ENCODE measurements at places on chromosomes 13 and 19.

GRCh38 chr13:68551701-68552522, 1321.8 kb upstream of the PCDH9 start:
- DNase-seq = no peak

GRCh38 chr13:104773775-104774174, 1707.6 kb upstream of the SLC10A2 start:
- DNase-seq = no peak

DNA sequence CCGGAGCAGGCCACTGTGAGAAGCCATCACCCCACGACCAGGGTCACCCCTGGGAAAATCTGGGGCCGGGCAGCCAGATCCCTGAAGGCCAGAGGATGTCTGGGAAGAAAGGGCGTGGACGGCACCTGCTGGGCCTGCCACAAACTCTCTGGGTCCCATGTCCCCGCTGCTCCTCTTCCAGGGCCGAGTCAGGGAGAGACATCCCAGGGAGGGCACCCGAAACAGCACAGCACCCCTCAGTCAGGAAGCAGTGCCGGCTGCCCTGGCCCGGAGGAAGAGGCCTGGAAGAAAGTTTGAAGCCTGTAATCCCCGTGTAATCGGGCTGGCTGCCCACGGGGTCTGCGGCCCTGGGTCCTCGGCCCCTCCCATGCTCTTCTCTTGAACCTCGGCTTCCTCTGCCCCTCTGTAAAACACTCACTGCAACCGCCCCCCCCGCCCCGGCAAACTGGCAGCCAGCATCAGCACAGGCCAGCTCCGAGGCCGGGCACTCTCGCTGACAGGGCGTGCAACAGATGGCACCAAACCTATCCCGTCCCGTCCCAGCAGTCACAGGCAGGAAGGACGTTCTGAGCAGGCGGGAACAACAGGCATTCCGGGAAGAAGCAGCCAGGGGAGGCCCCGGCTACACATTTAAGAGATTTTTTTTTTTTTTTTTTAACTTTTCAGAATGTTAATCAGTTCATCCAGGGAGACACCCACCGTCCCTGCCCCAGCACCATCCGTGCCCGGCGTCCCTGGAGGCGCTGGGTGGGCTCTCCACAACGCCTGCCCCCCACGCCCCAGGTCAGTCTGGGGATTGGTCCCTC, 1.5 kb downstream of the SBNO2 start:
- peak; percentile 61 for DNase-seq

DNA sequence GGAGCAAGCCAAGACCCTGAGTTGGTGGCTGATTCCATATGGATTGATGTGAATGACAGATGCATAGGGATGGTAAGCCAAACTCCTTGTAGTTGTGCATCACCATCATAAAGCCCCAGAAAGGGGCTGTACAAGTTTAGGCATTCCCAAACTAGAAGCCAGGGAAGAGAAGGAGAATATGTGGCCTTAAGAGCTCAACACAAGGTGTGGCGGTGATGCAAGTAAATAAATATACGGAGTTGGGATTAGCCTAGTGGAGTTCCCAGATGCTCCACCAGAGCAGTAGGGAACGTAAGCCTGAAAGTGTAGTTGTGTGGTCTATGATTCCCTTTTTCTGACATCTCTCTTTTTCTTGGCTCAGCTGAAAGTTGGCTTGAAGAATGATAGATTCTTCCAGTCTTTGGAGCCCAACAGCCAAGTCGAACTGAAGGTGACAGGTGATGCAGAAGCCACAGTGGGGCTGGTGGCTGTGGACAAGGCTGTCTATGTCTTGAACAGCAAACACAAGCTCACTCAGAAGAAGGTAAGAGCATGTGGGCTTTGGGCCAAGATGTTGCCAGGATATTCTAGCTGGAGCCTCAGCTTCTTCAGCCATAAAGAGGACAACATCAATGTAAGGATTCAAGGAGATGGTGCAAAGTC, 30.1 kb downstream of the RDH8 start:
- no peak for DNase-seq

DNA sequence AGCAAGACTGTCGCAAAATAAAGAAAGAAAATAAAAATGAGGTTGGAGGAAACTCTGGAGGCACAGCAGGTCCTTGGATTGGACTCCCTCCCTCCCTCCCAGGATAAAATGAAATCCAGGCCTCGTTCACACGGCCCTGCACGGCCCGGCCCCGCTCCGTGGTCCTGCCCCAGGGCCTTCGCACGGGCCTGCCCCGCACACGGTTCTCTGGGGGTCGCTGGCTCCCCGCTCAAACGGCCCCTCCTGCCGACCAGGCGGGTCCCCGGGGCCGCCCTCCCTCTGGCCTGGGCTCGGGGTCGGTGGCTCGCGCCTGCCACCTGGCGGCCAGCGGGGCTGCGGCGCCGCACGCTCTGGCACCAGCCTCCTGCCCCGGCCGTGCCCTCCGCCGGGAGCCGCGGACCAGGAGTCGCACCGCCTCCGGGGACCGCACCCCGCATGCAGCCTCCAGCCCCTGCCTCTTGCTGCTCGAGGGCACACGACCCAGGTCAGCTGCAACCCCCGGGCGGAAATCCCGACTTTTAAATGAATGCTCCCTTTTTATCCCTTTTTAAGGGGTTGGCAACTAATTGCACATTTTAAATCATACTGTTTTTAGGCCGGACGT, 1.5 kb upstream of the WDR18 start:
- peak; percentile 55 for DNase-seq

- no peak for DNase-seq
These were observed 50.5 kb downstream of the RFC3 start for GRCh38 chr13:33868343-33868994.

DNA sequence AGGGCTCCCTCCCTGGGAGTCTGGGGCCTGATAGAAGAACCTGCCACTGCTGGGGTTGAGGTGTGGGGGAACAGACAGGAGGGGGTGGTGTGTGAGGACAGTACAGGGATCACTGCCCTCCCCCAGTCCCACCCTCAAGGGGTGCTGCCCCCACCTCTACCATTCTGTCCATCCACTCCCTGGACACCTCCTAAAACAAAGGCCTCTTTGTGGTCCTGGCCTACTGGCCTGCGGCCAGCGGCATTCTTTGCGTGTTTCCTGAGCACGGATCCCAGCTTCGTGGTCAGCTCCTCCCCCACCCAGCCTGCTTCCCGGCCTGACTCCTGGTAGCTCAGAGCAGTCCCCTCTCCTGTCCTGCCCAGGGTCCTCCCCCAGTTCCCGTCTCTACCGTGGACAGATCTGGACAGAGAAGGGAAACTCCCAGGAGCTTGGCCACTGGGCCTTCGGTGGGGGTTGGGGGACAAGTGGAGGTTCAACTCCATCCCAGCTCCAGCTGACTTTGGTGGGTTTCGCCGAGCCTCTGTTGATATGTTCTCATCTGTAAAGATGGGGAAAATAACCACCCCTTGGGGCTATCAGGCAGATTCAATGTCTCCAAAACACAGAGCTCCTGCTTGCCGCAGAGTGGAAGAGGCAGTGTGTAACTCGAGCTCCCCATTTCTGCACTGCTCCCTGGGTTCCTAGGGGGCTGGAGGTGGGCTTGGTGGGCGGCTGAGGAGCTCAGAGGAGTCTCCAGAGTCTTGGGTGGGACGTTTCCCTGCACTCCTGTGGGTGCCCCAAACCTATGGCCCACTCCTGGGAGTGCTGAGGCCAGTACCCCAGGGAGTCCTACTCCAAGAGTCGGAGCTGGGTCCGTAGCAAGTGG, 48.7 kb downstream of the LYL1 start:
- DNase-seq = peak; percentile 83

GRCh38 chr19:7000333-7000732, 20.9 kb downstream of the MBD3L2B start:
- no peak for DNase-seq

DNA sequence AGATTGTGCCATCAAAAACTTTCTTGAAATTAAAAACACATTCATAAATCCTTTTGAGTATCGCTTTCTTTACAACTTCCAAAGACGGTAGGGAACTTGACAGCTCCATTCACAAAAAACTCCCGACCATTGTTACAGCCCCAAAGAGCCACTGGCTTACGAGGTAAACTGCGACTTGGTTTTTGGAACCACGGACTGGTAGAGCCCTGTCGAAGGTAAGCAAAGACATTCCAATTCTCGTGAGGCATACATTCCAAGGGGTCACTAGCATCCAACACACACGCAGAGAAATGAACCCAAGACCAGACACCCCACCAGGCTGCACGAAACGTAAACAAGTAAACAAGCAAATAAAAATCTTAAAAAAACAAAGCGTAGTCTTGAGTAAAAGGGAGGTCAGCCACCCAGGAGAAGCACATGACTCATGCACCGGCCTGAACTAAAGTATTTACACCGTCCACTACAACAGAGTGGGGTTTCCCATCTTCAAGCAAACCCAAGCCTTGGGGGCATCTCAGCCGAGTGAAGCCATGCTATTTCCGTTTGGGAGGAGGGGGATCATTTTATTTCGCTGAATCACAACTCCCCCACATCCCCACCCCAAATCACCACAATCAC, 1.4 kb downstream of the BRD4 start:
- DNase-seq = no peak

GRCh38 chr19:19342086-19343015, 21.7 kb downstream of the MAU2 start:
- DNase-seq = no peak

DNA sequence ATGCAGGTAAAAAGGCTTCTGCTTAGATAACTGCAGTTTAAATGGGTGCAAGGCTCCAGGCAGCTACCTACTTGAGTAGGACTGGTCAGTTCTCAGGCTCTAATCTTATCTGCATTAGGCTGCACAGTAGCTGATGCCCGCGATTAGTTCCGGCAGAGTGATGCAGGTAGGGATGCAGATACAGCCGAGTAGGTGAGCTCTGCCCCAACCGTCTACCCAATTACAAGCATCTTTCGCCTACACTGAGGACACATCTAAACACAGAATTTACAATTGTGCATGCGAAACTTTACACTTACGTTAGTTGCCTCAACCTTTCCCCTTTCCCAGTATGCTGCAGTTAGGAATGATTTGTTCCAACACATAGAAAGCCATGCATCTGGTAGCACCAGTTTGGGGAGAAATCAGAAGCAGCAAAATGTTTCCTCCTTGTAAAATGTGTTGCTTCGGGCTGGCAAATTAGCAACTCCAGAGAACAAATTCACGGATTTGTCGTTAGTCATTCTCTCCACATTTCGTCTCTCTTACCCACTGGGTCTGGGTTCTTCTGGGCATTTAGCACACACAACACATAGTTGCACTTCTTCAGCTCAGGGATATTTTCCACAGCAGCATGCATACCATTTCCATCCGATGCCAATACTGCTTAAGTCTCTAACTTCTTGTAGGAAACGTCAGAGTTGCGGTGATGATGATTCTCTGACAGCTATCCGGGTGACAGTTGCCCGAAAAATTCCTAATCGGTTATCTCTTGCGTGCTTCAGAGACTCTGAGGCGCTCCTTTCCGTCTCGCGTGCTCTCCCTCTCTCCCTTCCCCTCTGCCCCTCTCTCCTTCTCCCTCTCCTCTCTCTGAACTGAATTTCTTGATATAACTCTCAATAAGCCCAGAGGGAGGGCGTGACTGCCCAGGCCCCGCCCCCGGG, at the start of gene PCDH9:
Gene PCDH9 (minus strand): TSS at position 856 of the 923 bp plus-strand sequence. CDS start 1,896 bp downstream, outside the sequence.
- no peak for DNase-seq

DNA sequence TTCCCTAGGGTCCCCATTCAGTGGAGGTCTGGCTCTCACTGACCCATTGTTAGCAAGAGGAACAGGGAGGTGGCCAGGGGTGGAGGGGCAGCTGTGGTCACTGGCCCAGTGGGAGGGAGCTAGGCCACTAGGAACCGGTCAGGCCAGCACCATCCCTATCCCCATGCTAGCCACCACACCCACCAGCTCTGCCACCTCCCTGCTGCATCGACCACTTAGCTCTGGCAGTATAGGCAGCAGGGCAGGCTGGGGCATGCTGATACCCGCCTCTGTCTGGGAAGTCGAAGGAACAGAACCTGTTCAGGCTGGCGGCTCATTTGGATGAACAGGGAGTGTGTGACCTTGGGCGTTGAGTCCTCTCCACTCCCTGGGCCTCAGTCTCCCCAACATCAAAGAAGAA, 4.7 kb downstream of the PPP1R13L start:
- DNase-seq = no peak

All from tibial nerve (tissue), 4 donors.